ENCODE measurements at places on chromosomes 2 and 18.
A peak's percentile ranks its signal among the peaks of the same experiment; 100 is the strongest.

- no peak for DNase-seq
These were observed 282.5 kb downstream of the CLIP4 start for GRCh38 chr2:29397713-29398112.

- DNase-seq = no peak
These were observed 15.0 kb upstream of the IL1A start for GRCh38 chr2:112798979-112799975.

GRCh38 chr2:181464966-181465365 lies 7.8 kb downstream of the ITGA4 start:
- DNase-seq = no peak

DNA sequence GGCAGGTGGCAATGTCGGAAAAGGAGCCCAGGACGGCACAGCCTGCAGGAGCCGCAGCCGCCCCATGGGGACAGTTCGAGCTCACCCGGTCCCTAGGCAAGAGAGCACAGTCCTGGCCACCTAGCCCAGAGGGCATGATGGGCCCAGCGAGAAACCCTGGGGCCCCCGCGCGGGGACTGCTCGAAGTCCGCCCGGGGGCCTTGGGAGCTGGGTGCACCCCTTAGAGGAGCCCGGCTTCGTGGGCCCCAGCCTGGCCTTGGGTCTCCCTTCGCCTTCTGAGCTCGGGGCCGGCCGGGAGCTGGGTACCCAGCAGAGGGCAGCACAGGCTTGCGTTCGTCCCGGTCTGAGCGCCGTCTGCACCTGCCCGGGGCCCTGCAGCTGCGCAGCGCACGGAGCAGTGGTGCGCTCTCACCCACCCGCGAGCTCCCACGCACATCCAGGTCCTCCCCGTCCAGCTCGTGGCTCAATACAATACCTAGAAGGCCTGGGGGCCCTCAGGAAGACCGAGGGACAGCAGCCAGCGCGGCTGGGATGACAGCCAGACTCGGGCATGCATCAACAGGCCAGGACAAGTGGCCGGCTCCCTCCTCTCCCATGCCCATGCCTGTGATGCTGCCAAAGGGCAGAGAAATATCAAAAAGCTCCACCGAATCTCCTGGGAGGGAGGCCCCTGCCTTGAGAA lies 96.2 kb upstream of the ZNF532 start:
- peak; percentile 90 for DNase-seq

- DNase-seq = no peak
These were observed 47.8 kb upstream of the CAVIN2 start for GRCh38 chr2:191894681-191895147.

DNA sequence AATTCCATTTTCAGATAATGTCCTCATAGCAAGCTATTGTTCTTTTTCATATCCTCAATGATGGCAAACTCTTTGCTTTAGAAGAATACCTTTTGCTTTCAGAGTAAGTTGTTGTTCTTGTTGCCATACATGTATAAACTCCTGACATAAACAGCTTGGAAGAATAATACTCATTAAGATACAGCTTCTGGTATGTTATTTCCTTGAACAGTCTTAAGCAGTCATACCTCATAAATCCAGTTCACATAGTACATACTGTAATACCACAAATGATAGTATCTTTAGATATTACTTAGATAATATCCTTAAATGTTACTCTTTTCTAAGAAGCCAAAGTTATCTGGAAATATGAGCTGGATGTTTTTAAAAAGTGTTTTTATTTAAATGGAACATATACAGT lies 23.2 kb downstream of the METTL8 start:
- no peak for DNase-seq

DNA sequence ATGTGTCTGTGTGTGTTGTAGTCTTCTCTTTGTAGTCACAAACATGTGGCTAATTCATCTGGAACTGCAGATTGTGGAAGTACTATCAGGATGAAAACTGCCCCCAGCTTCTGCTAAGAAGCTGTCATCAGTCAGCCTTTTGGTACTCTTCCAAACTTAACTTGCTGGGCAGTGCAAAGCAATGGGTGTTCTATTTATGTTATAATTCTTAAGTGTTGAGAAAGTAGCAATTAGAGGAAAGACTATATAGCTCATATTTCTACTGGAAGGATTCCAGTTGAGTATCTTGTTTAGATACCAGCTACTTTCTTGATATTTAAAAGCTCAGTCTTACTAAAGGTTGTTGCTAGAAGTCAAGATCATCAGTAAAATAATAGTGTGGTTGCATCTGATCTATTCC lies 52.1 kb downstream of the SLC38A11 start:
- no peak for DNase-seq

DNA sequence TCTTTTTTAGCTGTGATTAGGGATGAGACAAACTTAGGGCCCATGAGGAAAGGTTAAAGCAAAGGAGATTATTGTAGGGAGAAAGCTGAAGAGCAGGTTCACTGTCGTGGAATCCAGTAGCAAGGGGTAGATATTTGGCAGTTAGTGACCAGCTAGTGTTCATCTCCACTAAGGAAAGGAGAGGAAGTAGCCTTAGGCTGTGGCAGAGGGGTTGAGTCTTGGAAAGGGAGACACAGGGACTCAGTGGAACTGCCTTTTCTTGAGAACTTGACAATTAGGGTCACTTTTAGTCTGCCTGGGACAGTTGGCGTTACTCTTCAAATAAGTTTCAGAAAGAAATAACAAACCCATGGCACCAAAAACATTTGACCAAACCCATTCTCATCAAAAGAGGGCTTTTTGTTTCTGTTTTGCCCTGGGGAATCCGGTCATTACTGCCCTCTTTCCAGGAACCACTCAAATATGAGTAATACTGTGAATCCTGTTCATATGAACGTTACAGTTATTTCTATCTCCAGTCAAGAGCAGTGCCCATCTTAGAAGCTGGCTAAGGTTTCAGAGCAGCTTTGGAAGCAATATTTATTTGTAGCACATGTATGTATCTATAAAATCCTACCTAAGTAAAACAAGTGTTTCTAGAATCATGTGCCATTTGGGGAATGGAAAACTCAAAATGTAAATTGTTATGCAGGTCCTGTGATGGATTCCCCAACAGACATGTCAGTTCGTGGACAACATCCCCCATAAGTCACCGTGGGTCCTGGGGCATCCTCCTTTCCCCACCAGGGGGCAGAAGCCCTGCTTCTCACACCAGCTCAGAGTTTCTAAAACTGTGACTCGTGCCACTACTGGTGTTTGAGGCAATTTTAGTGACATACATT lies 77.3 kb upstream of the PHLPP1 start:
- DNase-seq = no peak

DNA sequence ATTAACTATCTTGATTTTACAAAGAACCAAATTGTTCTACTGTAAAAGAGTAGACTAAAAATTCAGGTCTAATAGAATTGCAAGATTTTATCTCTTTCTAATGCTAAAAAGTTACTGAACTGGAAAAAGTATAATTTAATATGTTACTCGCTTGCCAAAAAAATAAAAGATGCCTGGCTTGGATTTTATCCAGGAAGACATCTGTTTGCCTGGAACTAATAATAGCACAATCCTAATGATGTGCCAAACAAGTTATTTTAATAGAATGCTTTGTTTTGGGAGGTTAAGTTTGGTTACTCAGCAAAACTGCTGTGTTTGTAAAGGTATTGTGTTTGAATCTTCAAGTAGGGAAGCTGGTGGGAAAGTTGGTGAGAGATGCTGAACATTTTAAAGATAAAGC lies 19.4 kb upstream of the ZSWIM2 start:
- no peak for DNase-seq

DNA sequence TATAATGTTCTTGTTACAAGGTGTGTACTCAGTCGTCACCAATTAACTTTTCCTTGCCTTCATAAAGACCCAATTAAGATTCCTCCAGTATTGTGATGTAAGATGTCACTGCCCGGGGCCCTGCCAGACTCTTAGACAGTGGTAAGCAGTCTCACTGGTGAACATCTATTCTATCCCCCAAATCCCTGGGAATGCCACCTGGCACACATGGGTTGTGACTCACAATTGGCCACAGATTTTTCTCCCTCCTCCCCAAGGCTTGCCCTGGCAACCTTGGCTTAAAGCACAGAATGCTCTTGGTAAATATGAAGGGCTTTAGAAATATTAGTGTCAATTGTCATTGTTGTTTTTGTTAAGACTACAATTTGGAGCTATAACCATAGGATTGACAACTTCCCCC lies 287.9 kb downstream of the ETAA1 start:
- no peak for DNase-seq

GRCh38 chr2:237165405-237166276 lies 80.0 kb downstream of the COPS8 start:
- no peak for DNase-seq

DNA sequence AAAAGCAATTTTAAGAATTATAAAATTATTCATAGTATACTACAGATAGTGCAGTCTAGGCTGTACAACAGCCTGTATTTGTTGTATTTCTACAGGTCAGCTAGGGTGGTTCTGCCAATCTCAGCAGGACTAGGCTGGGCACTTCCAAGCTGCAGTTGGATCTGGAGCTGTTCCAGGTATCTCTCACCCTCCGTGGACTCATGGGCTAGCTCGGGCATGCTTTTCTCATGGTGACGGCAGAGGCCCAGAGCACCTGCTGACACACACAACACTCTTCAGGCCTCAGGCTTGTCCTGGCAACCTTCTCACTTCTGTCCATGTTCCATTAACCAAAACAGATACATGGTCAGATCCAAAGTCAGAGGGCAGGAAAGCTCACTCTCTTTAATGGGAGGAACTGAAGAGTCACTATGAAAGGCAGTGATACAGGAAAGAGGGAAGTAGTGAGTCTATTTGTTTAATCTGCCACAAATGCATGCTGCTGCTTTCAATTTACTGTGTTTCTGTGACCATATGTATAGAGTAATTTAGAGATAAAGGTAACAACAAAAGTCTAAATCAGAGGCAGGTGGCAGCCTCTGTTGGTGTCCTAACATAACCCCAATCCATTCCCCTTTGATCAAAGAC lies 462.4 kb upstream of the ACVR2A start:
- no peak for DNase-seq

- DNase-seq = no peak
These were observed 311.5 kb upstream of the ID2 start for GRCh38 chr2:8370258-8370802.

- DNase-seq = no peak
These were observed at the start of gene OTX1 for GRCh38 chr2:63050334-63051041. Gene OTX1 (plus strand): TSS chr2:63050830. CDS start chr2:63052991, 2,161 bp downstream.

Measured in osteocyte (in vitro differentiated cells).